ENCODE measurements at places on chromosomes 7 and 10.
A peak's percentile ranks its signal among the peaks of the same experiment; 100 is the strongest.

- DNase-seq, result peak; percentile 72
Observed at GRCh38 chr10:127243490-127244272, 47.3 kb upstream of the INSYN2A start.

DNA sequence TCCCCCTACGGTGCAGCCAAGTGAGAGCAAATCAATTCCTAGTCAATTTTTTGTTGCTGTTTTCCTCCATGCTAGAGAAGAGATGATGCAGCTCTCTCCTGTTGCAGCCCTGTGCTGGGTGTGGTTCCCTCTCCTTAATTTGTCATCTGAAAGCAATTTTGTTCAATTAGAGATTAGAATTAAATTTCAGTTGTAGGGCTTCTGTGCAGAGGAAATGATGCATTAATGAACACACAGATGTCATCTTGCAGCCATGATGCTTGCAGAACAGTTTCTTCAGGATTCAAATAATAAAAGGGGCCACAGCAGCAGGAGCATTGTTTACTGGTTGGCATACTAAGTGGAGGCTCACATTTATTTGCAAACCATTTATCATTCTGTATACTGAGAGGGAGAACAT is 266.0 kb downstream of the AUTS2 start:
- DNase-seq, result peak; percentile 79

DNA sequence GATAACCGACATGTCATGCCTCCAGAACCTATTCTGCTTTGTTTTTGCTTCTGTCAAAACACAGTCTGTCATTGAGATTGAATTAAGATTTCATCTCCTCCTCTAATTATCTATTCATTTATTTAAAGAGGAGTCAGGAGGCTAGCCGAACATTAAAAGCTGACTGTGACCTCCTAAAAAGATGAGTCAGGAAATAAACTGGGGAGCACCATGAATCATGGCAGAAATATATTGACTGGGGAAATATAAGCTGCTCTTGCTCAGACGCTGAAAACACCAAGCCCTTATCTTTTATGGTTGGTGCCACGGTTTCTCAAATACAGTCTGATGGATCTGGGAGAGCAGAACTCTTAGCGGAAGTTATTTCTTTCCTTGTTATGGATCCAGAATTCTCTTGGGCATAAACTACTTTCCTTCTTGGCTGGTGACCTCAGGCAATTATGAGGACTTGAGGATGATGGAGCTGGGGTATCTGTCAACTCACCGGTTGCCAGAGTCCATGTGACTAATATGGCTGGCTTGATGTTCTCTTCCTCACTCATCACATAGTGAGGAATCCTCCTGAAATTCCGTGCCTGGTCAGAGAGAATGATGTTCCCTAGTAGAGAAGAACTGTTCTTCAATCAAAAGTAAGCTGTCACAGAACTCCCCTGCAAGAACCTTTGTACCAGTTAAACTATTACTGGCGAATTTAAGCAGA is 307.6 kb upstream of the PHYHIPL start:
- no peak for DNase-seq

GRCh38 chr7:38492010-38492409 is 139.2 kb downstream of the AMPH start:
- no peak for DNase-seq

DNA sequence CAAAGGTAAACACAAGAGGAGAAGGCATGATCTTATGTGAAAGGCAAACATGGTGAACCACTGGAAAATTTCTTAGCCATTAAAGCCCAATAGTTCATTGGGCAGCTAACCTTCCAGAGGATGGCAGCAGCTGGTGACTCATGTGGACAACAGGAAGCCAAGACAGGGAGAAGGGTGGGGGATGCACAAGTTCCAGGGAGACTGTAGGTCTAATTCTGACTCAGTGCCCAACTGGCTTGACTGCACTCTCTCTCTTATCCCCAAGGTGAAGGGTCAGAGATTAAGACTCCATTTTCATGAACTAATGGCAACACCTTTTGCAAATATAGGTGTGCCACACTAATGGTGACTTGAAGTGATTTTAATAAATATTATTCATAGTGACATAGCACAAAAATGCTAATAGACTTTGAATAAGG is 47.9 kb upstream of the SLC35B4 start:
- DNase-seq, result no peak

GRCh38 chr10:125049216-125049881 is 107.4 kb downstream of the ZRANB1 start:
- DNase-seq, result no peak

DNA sequence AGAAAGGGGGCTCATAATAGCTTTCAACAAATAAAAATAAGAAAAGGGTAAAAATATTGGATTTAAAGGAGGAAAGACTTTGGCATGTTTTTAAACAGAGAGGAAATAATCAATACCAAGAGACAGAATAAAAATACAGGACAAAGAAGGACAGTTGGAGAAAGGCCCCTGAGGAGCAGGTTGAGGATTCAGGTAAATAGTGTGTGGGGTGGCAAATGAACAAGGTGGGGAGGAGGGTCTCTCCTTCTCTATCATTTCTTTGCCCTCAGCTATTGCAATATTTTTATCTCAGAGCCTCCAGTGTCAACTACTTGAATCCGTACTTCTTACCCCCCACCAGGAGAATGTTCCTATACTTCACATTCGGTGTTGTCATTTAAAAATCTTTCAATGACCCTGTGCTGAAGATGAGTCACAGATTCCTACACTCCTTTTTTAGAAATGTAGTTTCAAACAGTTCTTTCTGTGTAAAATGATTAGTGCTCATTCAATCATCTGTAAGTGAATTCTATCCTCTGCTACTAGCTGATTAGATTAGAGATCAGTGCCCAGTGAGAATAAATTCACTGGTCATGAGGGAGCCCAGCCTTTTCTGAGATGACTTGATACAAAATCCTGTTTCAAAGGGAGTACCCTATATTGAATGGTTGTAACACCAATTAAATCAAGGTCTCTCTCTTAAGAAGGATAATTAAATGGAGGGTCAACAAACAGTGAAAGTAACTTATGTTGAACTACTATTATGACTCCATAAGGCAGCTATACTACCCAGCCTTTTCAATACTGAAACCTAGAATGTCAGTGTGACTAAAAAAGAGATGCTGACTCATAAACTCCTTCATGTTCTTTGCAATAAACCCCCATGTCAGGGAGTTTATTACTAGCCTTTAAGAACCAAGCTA is 50.4 kb upstream of the WNT16 start:
- DNase-seq, result no peak

GRCh38 chr7:129519464-129519863 is 17.1 kb downstream of the SMKR1 start:
- no peak for DNase-seq

GRCh38 chr10:23094786-23095403 is 484 bp upstream of the MSRB2 start:
- no peak for DNase-seq

DNA sequence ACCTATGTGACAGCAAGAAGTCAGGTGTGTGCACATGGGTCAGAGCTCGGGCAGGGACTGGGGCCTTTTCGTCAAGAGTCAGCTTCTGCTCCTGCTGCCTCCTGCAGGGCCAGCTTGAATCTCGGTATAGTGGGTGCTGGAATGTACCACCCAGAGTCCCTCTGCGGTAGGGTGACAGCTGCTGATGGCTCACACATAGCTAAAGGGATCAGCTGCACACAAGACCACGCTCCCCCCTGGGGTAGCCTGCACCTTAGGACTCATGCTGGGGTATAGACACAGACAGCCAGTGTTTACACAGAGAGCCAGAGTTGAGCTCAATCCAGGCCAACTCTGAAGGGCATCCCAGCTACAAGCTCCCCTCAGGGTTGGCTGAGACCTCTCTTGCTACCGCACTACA is 14.0 kb upstream of the COL13A1 start:
- peak; percentile 7 for DNase-seq

DNA sequence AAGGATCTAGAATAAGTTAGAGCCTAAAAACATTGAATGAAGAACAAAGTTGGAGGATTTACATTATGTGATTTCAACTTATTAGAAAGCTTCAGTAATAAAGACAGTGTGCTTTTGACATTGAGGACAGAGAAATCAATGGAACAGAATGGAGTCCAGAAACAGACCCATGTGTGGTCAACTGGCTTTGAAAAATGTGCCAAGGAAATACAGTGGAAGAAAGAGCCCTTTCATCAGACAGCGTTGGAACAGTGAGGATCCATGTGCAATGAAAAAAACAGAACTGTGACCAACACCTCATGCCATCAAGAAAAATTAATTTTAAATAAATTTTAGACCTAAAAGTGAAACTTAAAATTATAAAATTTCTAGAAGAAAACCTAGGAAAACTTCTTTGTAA is 50.6 kb upstream of the LRRC18 start:
- DNase-seq, result no peak

- no peak for DNase-seq
Observed at GRCh38 chr7:96952974-96953391, 52.4 kb upstream of the DLX6 start.

DNA sequence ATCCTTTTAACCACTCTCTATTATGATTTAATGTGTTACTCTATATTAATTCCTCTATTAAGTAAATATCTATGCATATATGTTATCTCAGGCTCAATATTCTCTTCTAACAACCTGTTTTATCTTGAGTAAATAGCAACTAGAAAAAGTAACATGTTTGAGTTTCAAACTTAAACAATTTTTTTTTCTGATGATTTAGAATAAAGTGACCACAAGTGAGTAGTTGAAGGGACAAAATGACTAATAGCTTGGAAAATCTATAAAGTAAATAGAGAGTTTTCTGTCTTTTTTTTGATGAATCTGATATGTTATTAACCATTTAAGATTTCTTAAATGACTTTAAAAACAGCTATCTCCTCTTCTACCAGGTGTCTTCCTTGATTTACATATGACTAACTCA is 483.8 kb downstream of the TFEC start:
- no peak for DNase-seq

- DNase-seq, result no peak
Observed at GRCh38 chr10:95395947-95396449, 105.2 kb upstream of the PDLIM1 start.

GRCh38 chr7:2953588-2954407 is 89.9 kb downstream of the CARD11 start:
- no peak for DNase-seq

- peak; percentile 89 for DNase-seq
Observed at GRCh38 chr7:129719980-129720732, 108.6 kb downstream of the NRF1 start.

DNA sequence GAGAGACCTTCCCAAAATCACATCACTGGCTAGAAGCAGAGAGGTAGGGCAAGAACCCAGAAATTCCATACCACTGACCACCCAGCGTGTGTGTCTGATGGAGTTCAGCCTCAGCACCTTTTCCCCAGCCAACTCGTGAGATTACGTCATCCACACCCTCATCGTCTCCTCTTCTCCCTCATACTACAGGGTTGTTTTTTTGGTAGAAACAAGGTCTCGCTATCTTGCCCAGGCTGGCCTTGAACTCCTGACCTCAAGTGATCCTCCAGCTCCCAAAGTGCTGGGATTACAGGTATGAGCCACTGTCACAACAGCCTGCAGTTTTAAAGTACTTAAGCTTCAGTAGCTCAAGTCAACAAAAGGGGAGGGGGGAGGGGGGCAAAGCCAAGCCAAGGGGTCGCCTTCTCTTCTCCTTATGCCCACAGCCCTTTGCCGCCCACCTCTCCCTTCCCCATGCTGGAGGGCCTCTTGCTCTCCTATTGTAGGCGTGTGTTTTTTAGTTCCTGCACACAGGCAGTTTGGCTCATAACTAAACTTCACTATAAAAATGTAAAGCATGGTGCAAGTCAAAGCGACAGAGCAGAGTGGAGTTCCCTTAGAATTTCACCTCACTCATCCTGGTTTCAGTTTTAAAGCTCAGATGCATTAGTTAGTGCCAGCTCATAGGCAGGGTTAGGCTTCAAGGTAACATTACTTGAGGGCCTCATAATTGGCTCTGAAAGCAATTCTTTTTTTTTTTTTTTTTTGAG is 5.2 kb upstream of the PRDX3 start:
- DNase-seq, result no peak

GRCh38 chr10:72026278-72027111 is 61.9 kb downstream of the SPOCK2 start:
- no peak for DNase-seq

GRCh38 chr7:141563956-141564623 is 12.9 kb downstream of the AGK start:
- DNase-seq, result no peak

DNA sequence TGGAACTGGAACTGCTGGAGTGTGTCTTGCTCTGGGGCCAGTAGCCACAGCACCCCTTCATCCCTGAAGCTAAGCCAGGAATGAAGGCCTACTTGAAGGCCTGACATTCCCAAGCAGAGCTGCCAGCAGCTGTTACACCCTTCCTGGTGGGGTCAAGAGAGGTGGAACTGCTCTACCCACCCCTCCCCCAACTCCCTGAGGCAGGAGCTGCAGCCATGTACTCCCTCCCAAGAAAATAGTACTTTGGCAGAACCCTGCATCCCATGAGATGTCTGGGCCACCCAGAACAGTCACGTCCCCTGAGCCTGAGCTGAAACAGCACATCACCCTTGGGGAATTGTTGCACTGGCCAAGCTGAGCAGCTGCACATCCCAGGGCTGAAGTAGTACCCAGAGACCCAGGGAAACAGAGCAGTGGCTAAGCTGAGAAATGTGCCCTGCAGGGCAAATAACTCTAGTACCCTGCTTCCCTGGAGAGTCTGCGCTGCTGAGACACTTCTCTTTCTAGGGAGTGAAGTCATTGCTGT is 63.4 kb upstream of the PLA2G12B start:
- no peak for DNase-seq

- DNase-seq, result no peak
Observed at GRCh38 chr10:88033385-88033784, 170.0 kb downstream of the PTEN start.

DNA sequence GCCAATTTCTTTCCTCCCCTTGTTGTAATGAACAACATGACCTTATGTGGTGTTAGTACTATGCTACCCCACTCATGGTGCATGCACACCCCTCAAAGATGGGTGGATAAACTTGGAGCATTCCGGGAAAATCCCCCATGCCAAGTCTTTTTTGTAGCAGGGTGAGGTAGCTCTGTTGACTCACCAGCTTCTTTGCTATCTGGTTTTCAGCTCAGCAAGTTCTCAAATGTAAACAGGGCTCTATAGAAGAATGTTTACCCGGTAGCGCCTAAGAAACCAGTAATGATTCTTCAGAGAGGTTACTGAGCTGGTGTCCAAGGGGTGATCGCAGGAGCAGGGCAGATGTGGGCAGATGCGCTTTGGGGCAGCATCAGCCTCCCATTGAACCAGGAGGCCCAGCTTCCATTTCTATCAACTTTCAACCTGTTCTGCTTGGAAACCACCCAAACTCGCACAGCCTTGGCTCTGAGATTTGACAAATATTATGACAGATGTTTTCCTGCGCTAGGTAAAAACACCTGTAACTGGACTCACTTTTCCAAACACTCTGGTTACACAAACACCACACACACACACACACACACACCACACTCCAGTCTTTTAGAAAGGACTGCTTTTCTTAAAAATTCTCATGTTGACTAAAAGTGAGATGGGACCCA is 87.8 kb downstream of the ZRANB1 start:
- no peak for DNase-seq

- no peak for DNase-seq
Observed at GRCh38 chr7:18655506-18655905, 160.0 kb downstream of the HDAC9 start.
